K562 (cell line): ENCODE measurements at places on chromosomes 1 and 21.

- DNase-seq, result no peak
These were observed 893.4 kb upstream of the ADGRL4 start for GRCh38 chr1:79899914-79900313.

DNA sequence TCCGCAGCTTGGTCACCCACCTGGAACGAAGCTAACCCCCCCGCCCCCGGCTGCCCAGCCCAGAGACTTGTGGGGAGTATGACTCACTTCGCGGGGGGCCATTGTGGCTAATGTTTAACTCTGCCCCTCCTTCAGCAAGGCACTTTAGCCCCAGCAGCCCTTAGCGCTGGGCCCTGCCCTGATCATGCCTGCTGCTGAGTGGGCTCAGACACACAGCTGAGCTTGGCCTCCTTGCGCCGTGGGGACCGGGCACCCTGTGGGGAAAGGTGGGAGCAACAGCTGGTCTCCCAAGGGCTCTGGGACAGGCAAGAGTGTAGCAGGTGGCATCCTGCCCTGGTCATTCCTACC, 6.3 kb upstream of the LAD1 start:
- DNase-seq, result no peak

GRCh38 chr1:43272161-43272560, 2.4 kb downstream of the TMEM125 start:
- no peak for DNase-seq

GRCh38 chr21:44087426-44088400, 19.5 kb upstream of the PWP2 start:
- no peak for DNase-seq

DNA sequence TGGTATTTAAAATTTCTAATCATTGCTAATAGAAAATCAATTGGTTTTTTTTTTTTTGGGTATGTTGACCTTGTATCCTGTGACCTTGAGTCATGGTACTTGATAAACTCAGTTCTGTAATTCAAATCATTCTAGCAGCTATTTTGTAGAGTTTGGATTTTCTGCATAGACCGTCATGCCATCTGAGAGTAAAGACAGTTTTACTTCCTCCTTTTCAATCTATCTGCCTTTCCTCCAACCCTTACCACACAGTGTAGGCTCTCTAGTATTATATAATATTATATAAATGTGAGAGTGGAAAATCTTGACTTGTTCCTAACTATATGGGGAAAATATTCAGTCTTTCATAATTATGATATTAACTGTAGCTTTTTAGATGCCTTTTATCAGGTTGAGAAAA, 7.0 kb downstream of the TDRD5 start:
- DNase-seq, result no peak

GRCh38 chr1:2973601-2974593, 47.4 kb upstream of the ACTRT2 start:
- no peak for DNase-seq
